IPS DF 19.7 (cell line): ENCODE measurements at places on chromosomes 6 and 20.

GRCh38 chr6:120764312-120764711, 570.0 kb downstream of the TBC1D32 start:
- no peak for DNase-seq

GRCh38 chr6:102961902-102962301, 1568.4 kb downstream of the GRIK2 start:
- DNase-seq: no peak

- DNase-seq: no peak
These were observed 704.1 kb downstream of the PTPRT start for GRCh38 chr20:42485556-42485955.

DNA sequence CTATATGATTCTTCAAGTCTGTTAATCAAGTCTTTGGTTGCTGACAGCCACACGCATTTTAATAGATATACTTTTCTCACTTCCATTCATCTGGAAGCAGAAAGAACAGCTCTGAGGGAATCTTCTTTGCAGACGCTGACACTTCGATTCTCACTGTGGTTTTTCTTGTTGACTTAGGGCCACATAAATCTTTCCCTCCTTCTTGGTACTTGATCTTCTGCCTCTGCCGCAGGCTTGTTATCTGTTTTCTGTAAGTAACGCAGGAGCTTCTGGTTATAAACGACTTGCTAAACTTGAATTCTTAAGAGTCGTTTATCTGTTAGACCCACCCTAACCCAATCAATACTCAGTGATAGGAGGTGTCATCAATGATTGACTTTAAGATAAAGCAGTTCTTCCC, 268.8 kb upstream of the SULF2 start:
- DNase-seq: no peak
